Suppressor macrophage (primary cell): ENCODE measurements at places on chromosomes 2 and 18.

GRCh38 chr2:98753801-98754200, 22.9 kb upstream of the MGAT4A start:
- peak; percentile 31 for DNase-seq

GRCh38 chr2:64504774-64505720, 19.1 kb upstream of the AFTPH start:
- peak; percentile 88 for DNase-seq

DNA sequence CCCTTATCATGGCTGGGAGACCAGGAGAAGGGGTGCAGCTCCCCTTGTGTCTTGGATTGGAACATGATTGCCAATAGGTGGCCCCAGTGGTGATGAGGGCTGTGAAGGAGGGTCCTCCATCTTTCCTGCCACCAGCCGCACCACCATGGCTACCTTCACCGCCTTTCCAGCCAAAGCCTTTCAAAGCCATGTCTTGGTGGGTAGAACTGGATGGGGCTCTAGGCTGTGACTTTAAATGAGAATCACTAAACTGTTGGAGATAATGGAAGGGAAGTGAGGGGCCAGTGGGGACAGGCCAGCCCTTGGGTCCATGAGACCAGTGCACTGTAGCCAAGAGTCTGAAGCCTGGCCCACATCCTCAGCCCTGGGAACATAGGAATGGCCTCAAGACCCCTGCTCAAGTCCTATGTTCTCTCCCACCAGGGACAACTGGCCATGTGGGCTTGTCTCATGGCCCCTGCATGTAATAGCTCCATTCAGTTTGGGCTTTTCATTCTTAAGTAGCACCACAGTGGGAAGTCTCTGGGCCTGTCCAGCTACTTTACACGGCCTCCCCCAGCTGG, 345.7 kb downstream of the DYSF start:
- DNase-seq = no peak

- no peak for DNase-seq
These were observed 53.1 kb downstream of the SLC39A10 start for GRCh38 chr2:195709901-195710806.

GRCh38 chr2:65620026-65620425, 187.6 kb upstream of the SPRED2 start:
- peak; percentile 8 for DNase-seq

- DNase-seq = no peak
These were observed 291.8 kb upstream of the TNP1 start for GRCh38 chr2:217151509-217152206.

DNA sequence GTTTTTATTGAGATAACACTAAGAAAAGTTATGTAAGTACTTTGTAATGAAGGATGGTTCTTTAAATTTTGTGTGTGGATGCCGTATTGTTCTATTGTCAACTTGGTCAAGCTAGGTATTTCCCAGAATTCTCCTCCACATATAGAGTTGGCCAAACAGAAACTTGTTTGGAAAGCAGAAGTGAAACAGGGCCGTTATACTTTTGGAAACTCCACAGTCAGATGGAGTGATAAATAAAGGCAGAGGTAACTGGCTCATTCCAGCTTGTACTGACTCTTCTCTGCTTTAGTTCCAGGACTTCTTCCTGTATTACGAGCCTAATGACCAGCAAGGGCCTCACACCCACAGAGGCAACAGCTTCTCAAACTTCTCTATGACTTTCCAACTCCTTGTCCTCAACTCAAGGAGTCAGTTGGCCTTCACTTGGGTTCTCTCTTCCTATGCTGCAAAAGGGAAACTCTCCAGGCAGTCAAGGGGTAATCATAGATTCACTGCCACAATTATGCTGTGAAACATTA, 16.4 kb upstream of the STARD7 start:
- peak; percentile 76 for DNase-seq

DNA sequence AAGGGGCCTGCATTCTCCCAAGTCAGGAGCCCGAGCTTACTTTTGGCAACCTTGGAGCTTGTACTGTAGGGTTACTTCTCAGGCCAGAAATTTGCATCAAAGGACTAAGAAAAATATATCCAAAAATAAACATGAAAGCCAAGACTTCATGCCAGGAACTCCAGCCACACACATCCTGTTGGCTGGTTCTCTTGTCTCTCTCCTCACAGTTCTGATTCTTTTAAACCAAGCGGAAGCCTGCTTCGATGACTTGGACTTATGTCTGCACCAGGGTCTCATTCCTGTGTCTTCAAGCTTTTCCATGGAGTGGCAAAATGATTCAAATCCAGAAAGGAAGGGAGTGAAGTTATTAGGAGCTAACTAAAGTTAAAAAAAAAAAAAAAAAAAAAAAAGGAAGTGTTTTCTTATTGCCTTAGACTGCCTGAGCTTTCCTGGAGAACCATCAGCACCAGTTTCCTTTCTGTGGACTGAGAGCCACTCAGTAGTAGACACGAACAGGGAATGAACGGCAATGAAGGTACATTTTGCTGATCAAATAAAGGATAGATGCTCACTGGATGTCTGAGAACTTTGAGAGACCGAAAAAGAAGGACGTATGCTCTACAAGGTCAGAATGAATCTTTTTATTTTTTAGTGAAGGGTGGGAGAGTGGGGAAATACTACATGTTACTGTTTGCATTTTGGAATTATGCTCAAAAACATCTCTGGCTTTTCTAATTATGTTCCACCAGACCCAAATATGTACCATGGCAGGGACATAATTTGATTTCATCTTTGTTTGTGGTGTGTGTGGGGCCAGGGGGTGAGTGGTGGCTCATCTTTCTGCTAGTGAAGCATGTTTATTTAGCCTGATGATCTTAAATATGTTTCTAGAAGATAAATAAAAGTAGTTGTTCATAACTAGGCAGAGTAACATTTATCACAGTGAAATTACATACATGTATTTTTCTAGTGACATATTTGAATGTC, 86.0 kb downstream of the RAPGEF4 start:
- no peak for DNase-seq

- no peak for DNase-seq
These were observed 3.9 kb downstream of the RPS7 start for GRCh38 chr2:3578987-3579386.

DNA sequence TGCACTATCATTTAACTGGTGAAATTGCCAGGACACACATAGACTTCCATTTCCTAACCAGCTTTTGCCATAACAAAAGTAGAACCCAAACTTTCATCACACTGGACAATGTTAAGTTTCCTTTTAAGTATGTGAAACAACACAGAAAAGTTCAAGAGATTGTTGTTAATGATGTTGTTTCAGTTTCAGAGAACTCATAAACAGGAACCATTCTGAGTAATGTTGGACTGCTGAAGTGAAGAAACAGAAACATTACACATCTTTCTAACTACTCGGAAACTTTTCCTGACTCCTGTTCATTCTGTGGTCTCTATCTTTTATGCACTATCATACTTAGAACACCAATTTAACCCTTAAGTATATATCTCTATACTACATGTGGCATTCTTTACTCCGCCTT, 179.2 kb downstream of the RIT2 start:
- DNase-seq = no peak

DNA sequence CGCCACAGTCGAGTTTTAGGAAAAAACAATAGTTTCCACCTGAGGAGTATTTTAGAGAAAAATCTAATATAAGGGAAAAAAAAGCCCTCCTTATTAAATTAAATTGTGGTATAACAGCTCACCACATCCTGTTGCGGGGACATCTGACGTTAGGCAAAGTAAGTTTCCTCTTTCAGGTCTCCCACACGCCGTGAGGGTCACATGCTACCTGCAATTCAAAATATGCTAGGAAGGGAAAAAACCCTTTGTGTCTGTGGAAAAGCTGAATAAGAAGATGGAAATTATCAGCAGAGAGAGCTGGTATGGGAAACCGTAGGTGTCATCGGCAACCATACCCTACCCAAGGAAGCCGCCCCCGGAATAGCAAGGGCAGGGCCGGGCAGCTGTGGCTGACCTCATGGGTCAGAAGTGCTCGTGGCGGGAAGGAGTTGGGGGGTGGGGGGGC, 128.0 kb downstream of the NFATC1 start:
- DNase-seq = peak; percentile 94

DNA sequence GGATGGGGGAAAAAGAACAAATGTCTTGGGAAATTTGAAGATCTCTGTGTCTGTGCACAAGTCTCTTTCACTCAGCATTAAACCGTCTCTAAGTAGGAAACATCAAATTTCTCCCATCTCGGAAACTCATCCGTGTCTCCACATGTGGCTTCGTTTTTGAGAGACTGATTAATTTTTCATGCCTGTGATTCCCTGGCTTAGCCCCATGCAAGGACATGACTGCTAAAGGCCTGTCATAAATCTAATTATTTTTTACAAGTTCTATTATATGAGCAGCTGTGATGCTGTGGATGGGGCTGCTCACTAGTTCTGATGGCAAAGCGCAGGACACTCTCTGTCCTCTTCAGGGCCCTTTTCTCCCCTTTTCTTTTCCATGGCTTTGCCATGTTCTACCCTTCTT, 129.1 kb downstream of the RGPD3 start:
- DNase-seq = no peak

DNA sequence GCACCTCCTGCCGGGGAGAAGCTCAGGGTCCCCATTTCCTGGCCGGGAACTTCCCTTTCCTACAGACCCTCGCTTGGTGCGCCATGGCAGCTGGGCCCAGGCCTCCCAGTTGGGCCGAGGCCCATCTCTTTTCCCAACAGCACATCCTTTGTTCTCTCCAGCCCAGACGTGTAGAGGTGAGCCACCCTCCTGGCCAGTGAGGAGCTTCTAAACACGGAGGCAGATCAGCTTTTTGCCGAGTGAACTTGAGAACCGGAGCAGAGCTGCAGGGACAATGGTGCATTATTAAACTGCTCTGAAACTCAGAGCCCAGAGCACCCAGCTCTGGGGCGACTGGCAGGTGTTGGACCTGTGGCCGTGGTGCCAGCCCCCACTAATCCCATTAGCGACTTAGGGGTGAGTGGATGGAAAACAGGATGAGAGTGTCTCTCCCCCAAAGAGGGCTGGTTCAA, 25.4 kb downstream of the SH3BP4 start:
- DNase-seq = no peak

GRCh38 chr2:203675086-203675485, 31.4 kb upstream of the CD28 start:
- DNase-seq = no peak

DNA sequence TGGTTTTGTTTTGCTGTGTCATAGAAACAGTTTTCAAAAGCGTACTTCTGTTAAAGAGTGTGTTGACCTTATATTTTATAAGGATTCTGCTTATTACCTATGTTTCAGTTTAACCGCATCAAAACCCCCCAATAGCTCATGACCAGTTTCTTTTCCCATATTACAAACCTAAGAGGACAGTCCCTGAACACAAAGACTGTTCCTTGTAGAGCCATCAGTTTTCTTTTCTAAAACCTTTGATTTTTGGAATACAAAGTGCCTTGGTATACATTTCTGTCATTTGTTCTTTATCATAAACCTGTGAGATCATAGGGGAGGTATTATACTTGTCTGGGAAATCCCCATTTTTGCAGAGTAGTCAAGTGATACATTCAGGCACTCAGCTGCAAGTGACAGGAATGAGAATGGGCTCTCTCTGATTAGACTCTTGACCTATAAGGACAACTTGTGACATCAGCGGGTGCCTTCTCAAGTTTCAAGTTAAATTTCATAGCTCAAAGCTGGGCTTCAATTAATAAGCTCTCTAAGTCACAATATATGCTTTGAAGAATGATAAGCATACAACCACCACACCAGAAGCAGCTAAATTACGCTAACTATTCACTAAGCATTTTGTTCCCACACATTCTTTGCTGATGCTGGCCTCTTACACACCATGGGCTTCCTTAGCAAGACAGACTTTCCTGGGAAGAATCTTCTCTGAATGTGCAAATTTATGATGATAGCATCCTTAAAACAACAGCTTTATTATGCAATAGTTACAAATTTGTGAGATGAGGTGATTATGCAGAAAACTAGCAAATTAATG, 97.5 kb upstream of the CD302 start:
- DNase-seq = peak; percentile 59

DNA sequence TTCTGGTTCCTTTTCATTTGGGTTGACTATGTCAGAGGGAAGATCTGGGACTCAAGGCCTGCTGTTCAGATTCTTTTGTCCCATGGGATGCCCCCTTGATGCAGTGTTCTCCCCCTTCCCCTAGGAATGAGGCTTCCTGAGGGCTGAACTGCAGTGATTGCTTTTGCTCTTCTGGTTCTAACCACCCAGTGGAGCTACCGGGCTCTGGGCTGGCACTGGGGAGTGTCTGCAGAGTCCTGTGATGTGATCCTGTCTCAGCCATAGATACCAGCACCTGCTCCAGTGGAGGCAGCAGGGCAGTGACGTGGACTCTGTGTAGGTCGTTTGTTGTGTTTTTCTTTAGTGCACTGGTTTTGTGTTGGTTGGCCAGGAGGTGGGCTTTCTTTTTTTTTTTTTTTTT, 32.1 kb upstream of the RHOB start:
- no peak for DNase-seq

DNA sequence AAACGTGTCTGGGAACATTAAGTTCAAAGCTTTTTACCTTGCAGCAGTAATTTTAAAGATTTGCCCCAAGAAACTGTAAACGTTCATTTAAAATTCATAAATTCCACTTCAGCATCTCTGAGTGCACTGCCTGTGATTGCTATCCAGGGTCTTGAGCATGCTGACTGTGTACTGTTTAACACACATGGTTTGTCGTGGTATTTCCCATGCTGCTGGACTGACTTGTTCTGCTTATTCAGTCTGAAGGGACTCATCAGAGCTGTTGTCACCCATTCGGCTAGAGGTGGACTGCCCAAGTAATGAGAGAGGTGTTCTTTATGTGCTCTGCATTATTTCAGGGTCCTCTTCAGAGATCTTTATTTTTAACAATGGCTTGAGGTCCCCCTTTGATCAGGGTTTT, 53.1 kb downstream of the RHBDD1 start:
- DNase-seq = no peak

DNA sequence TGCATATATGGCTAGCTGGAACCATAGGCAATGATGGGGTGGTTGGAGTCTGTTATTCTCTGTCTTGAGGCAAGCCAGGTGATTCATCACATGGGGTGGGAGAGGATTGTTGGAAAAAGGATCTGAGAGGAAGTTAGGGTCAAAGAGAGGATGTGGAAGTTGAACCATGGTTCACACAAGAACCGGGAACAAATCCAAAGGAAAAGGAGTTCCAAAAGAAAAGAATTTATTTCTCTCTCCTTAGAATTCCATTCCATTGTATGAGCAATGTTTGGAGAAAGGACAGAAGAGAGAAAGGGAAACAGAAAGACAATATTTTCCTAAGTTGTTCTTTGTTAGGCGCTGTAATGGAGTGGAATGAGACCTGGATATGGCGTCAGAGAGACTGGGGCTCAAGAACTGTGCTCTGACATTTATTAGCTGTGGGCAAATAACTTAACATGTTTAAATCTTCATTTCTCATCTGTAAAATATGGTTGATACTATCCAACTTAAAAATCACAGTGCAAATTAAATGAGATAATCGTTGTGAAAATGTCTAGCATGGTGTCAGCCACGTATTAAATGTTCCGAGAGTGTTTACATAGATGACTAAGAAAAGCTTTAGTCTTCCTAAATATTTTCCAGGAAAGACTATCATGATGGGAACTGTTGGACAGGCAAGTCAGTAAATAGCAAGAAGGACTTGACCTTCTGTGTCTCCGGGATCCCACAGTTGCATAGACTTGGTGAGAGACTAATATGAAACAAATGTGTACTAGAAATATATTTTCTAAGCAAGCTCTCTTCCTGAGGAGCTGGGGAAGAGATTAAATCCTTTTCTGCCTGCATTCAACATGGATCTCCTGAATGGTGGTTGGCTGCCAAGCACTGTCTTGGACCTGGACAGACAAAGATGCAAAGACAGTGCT, 71.4 kb downstream of the TRIB2 start:
- DNase-seq = no peak
